ENCODE measurements at places on chromosomes 6 and 20.

GRCh38 chr20:34792687-34793363 is 32.6 kb downstream of the NCOA6 start:
- no peak for DNase-seq

- DNase-seq = no peak
Observed at GRCh38 chr6:42702200-42702599, 20.2 kb downstream of the PRPH2 start.

DNA sequence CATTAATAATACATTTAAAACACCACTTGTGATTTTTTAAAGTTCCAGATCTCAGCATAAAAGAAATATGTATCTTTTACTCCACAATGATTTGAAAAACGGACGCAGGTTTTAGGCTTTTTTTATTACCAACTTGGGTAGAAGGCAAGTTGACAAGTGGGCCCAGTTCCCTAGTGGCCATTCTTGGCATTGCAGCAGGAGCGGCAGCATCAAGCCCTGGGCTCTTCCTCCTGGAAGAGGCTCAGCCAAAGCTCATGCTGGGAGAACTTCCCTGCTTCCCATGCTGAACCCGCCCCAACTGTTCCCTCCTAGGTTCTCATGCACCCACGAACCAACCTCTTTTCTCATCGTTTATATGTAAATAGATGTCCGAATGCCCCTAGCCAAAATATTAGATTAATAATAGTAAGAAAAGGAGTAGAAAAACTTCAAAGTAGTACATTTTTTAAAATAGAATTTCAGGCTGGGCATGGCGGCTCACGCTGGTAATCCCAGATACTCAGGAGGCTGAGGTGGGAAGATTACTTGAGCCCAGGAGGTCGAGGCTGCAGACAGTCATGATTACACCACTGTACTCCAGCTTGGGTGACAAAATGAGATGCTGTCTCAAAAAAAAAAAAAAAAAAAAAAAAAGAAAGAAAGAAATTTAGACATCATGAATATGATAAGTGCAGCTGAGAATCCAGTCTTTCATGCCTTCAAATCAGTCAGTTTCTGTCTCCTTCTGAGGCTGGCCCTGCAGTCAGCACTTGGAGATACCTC is 18.2 kb upstream of the MYB start:
- no peak for DNase-seq

DNA sequence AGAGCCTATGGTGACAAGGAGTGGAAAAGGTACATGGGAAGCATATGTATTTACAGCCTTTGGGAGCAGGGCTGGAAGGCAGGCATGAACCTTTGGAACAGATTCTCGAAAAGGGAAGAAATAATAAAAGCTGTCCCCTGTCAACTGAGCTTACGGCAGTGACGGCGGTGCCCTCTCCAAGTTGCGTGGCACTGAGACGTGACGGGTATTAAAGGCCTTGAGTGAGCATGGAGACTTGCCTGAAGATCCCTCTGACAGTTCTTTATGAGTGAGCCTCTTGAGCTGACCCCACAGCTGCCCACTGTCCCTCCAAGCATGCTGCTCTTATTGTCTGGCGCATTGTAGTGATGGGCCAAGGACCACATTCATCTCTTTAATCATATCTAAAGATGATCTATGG is 388.5 kb downstream of the ZFAND3 start:
- no peak for DNase-seq

DNA sequence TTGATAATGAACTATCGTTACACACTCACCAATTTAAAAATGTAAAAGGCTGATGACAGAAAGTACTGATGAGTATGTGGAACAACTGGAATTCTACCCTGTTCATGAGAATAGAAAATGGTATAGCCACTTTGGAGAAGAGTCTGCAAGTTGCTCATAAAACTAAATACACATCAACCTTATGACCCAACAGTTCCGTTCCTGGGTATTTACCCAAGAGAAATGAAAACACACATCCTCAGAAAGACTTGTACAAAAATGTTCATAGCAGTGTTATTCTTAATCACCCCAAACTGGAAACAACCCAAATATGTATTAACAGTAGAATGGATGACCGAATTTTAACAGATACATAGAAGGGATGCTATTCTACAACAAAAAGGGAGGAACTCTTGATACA is 145.7 kb upstream of the LRFN2 start:
- no peak for DNase-seq

- no peak for DNase-seq
Observed at GRCh38 chr20:41029150-41029901, 704 bp downstream of the TOP1 start.

DNA sequence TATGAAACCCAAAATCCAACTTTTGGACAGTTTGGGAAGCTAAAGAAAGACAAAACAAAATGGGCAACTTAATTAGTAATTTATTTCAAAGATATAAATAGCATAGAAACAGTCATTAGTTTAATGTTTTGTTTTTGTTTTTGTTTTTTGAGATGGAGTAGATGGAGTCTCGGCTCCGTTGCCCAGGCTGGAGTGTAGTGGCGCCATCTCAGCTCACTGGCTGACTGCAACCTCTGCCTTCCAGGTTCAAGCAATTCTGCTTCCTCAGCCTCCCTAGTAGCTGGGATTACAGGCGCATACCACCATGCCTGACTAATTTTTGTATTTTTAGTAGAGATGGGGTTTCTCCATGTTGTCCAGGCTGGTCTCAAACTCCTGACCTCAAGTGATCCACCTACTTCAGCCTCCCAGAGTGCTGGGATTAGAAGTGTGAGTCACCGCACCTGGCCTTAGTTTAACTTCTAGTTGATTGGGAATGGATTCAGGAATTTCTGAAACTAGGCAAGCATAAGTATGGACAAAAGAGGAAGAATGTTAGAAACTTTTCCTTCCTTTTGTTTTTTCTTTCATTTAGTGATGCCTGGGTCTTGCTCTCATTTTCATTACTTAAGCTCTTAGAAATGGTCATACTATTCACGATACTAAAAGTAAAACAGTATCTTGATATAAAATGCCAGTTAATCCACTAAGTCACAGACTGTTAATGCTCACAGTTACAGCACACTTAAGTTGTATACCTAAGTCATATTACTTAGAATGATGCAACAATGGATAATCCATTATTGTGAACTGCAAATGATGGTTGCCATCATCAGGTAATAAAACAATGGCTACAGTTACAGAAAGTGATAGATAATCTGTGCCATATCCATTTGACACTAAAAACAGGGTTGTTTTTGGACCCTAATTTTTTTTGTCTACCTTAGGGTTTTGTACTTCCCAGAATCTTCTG is 8.2 kb downstream of the SENP6 start:
- no peak for DNase-seq

GRCh38 chr6:10316373-10316721 is 98.5 kb downstream of the TFAP2A start:
- DNase-seq = no peak

DNA sequence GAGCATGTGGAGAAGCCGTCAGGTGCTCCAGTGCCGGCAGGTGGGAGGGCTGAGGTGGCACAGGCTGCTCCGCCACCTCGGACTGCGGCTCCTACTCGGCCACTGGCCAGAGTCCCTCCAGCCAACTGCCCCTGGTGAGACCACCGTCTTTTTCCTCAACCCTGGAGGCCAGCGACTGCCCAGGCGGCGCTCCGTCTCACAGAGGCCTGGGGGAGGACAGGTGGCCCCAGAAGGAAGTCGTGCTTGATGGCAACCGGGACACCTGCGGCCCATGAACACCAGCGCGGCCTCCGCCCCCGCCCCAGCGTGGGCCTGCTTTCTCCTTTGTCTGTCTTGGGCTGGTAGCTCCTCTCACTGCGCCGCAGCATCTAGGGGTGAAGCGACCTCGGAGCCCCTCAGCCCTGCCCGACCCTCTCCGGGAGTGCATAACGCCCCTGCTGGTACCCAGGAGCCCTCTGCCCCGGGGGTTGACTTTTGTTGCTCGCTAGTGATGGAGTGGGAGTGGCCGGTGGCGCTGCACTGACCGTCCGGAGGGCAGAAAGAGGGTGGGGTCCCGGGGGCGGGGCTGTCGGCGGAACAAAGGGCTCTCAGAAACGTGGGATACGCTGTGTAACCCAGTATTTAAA is 706 bp upstream of the TUBB2B start:
- DNase-seq = no peak

- DNase-seq = no peak
Observed at GRCh38 chr6:151901009-151901411, 93.5 kb downstream of the ESR1 start.

- DNase-seq = no peak
Observed at GRCh38 chr6:209432-210103, 82.7 kb upstream of the DUSP22 start.

GRCh38 chr6:149680503-149680902 is 32.0 kb upstream of the KATNA1 start:
- DNase-seq = no peak

DNA sequence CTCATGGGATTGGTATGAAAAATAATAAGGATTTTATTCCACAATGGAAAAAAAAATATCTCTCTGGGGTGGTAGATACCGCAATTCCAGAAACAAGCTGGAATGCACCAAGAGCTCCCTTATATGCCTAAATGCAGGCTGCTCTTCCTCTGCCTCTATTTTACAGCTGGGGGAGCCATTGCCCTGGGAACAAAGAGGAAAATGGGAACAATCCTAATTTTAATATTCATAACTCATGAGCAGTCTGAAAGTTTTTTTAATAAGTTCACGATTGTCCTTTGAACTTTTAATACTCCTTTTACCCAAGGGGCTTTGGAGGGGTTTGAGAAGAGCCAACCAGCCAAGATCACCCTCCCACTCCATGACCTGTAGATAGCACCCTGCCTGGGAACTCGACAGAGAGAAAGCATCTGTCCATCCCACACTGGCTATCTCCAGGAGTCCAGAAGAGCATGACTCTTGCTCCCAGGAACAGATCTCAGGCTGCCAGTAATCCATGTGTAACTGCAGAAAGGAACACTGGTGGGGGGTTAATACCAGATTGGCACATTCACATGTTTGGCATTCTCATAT is 74.7 kb downstream of the CD83 start:
- DNase-seq = no peak

DNA sequence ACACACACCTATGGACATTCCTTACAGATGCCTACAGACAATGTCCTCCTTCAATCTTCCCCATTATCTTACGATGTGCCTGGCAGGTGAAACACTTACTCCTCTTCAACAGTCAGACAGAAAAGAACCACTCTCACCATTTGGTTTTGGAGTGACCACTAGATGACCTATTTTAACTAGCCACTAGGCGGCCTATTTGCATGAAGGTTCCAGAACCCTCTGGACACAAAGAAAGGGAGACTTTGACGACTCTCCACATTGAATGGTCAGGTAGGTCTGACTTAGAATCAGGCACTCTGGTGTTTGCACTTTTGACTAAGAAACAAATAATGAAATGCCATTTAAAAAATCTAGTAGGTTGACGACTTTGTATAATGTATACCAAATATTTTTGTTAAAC is 42.0 kb downstream of the PNLDC1 start:
- DNase-seq = no peak

- DNase-seq = no peak
Observed at GRCh38 chr6:47377971-47378370, 68.3 kb upstream of the TNFRSF21 start.

Measured in D721Med (cell line).